ENCODE measurements at places on chromosomes 7 and 10.

DNA sequence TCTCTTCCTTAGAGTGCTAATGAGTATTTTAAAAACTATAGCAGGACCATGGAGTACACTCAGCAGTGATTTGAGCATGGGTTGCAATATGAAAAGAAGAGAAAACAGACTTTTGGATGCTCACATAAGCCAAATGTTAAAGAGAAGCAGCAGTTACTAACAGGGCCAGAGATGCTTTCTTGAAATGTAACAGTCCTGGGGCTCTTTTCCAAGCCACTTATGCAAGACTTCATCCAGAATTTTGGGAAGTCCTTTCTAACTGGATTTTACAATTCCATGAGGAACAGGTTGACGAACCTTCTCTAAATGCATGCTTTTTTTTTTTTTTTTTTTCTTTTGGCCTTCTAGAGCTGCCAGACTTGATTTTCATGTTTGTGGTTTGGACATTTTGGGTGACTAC lies 282.0 kb downstream of the SEC23IP start:
- no peak for DNase-seq

- no peak for DNase-seq
Measured at GRCh38 chr7:117808341-117808757, 64.9 kb downstream of the CTTNBP2 start.

DNA sequence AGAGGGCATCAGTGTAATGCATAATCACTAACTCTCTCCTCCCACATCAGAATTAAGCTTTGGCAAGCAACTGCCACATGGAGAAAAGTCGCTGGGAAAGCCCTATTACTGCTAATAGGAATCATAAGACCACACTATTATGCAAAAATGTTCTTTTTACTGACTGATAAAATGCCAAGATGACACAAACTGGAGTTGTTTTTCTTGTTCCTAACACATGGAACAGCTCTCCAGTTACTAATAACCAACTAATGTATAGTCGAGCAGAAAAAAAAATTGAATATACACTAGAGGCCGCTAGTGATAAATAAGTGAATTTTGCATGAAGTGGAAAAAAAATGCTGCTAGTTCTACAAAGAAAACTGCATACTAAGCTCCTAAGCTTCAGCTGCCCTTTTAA lies 165.6 kb downstream of the TPK1 start:
- no peak for DNase-seq

- no peak for DNase-seq
Measured at GRCh38 chr7:67453580-67454380, 457.1 kb downstream of the TYW1 start.

DNA sequence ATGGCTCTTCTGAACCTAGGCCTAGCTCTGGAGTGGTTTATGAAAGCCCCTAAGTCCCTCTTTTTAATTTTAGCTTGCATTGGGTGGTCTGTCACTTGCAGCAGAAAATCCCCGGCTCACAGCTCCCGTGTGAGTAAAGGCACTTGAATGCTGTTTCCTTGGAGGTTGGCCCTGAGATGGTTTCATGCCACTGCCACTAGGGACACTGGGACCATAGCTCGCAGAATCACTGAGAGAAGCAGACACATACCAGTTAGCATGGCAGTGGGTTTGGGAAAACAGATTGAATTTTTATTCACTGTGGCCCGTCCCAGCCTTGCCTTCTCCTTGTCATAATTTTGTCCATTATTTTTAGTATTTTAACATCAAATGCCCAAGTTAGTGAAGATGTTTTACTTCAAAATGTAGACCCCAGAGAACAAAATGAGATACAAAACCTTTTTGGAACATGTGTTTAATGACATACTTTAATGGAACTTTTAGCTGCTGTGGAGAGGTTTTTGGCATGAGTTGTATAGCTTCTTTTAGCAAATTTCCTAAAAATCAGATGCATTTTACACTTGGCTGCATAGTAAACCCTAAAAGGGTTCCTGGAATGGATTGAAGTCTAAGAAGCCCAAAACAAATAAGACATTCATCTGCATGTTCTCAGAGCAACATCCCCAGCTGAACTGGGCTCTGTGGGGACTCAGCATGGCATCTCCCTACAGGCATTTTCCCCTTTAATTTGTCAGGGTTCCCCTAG lies 259.7 kb upstream of the PITRM1 start:
- DNase-seq: no peak
